Hypothalamus (tissue), 51 donors: ENCODE measurements at places on chromosomes 3 and 15.

DNA sequence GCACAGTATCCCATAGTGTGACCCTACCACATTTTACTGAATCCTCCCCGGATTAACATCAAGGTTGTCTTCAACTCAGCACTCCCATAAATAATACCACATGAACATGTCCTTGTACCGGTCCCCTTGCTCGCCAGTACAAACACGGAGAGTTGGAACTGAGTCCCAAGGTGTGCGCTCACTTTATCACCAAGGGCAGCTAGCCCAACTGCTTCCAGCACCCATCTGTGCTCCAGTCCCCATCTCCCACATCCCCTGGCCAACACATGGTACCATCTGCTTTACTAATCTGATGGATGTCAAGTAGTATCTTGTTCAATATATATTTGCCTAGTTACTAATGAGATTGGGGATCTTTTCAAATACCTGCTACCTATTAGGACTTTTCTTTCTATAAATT, 64.7 kb downstream of the ISG20 start:
- DNase-seq, result no peak

- DNase-seq, result no peak
Observed at GRCh38 chr3:72289692-72290071, 504.7 kb upstream of the PROK2 start.

GRCh38 chr3:110808630-110809029, 263.0 kb upstream of the NECTIN3 start:
- DNase-seq, result no peak

DNA sequence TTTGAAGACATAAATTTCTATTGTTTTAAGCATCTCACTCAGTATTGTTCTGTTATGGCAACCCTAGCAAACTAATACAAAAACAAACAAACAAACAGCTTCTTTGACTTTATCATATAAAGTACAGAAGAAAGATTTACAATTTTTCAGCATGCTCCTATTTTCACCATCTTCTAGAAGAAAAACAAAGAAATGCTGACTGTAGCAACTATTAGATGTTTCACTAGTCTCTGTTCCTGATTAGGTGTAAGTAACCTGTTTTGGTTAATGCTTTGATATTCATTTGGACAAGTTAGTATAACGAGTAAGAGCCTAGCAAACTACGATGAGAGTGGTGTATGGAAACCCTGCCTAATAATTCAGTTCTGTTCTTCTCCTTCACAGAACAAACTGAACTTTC, 478.5 kb downstream of the NAALADL2 start:
- DNase-seq, result no peak

DNA sequence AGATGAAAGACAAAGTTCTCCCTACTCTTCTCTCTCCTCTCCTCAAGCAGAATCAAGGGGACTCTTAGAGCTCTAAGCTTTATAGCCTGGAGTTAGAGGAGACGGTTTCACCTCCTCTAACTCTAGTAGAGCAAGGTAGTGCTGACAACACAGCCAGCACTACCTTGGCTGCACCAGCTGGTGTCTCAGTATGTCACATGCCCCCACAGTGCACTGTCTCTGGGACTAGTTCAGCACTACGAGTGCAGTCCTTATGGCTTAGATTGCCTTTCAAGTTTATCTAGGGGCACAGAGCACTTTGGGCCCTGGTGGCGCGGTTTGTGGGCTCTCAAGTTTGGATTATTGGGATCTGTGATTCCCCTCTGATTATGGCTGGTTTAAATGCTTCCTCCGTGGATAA, 614.1 kb upstream of the NECTIN3 start:
- no peak for DNase-seq

- DNase-seq, result no peak
Observed at GRCh38 chr3:114558271-114558670, 264.4 kb downstream of the TIGIT start.

DNA sequence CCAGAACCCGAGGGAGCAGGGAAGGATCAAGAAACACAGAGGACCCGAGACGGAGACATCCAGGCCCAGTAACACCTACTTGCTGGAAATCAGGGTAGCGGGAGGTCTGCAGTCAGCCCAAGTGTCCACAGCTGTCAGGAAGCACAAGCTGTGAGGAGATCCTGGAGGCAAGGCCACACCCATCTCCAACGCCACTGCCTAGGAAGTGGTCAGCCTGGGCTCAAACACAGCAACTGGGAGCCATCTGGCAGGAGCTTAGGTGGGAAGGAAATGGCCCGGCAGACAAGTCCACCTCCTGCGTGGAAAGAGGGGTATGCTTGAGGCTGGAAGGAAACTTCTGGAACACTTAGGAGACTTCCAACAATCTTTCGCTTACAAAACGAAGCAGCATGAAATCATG, 407.1 kb downstream of the VPS13C start:
- DNase-seq, result no peak

GRCh38 chr15:64379216-64379960, 1.9 kb downstream of the PCLAF start:
- no peak for DNase-seq

DNA sequence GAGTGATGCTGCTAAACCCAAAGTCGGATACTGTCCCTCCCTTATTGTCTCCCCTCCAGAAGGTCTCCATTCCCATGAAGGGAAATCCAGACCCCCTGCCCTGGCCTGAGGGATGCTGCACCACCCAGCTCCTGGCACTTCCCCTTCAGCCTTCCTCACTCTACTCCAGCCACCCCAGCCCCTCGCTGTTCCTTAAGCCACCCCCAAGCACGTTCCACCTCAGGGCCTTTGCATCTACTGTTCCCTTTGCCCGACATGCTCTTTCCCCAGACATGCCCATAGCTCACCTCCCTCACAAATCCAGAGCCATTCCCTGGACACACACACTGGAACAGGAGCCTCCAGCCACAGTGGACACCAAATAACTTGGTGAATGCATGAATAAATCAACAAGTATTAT, 8.1 kb downstream of the WNT7A start:
- no peak for DNase-seq

GRCh38 chr3:167450195-167450594, 23.6 kb downstream of the SERPINI2 start:
- no peak for DNase-seq

- no peak for DNase-seq
Observed at GRCh38 chr3:69724722-69725435, 14.4 kb upstream of the MITF start.

- DNase-seq, result no peak
Observed at GRCh38 chr15:63497642-63498467, 6.5 kb upstream of the USP3 start.

DNA sequence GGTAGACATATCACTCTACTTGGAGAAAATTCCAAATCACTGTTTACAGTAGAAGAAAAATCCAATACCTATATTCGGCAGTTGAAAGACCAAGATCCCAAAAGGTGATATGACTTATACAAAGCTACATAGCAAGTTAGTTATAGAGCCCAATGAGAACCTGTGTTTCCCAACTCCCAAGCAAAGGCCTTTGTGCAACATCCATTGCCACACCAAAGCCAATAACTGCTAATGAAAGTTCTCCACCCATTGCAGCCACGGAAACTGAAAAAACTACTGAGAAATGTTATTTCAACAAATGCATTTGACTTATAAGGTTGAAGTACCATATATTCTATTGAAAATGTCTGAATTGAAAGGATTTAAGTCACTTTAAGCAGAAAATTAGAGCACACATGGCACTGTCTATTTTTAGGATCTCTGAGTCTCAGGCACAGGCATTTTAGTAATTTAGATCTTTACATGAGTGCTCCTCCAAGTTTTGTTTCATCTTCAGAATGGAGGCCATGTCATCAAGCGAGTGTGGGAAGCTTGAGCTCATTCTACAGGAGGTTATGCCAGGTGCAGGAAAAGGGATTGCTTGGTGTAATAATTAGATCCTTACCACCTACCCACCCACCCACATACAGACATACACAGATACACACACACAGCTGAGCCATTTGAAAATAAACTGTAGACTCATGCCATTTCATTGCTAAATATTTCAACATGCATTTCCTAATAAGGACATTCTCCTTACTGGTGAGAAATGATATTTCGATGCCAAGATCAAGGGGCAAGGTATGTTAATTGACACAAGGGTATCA, 19.7 kb upstream of the ANO10 start:
- no peak for DNase-seq

DNA sequence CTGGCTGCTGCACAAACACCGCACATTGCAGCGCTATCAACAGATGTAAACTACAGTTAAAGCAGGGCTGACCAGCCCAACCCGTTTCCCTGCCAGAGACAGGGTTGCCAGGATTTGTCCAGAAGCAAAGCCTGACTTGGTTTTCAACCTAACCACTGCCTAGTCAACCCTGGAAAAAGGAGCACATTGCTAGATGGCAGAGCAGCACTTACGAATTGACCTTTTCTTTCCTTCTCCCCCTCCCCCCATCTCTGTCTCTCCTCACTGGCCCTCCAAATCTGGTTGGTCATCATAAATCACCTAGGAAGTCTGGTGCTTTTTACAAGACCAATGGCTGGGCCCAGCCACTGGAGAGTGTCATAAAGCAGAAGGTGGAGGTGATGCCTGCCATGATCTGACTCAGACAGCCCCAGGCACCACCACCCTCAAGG, 51.3 kb downstream of the ABCC5 start:
- no peak for DNase-seq

GRCh38 chr15:62644216-62644888, 398.2 kb upstream of the TPM1 start:
- no peak for DNase-seq

- no peak for DNase-seq
Observed at GRCh38 chr3:30418443-30418842, 188.0 kb upstream of the TGFBR2 start.

DNA sequence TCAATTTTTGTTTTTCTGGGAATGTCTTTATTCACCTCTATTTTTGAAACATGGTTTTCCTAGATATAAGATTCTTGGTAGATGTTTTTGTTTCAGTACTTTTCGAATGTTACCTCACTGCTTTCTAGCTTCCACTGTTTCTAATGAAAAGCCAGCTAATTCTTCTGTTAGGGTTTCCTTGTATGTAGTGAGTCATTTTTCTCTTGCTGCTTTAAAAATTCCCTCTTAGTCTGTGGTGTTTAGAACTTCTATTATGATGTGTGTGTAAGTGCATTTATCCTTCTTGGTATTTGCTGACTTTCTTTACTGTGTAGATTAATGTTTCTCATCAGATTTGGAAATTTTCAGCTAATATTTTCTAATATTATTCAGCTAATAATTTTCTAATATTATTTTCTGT, 151.1 kb upstream of the OSTN start:
- no peak for DNase-seq

DNA sequence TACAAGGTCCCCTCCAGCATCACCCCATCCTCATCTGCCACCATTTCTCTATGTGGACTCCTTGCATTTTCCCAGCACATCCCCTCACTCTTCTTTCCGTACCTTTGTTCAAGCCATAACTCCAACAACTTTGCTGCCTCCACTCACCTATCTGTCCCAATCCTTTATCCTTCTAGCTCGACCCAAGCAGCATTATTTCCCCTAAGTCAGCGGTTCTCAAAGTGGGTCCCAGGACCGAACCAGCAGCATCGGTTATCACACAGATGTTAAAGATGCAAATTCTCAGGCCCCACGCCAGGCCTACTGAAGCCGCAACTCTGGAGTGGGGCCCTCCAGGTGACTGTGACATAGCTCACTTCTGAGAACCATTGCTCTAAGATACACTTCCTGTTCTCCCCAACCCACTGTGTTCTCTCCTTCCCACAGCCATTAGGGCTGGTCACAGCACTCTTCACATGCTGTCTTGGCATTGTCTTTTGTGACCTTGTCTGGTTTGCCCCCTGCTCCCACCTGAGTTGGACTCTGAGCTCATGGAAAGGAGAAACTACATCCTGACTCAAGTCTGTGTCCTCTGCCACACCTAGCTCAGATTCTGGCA, 56.2 kb downstream of the AAGAB start:
- DNase-seq, result no peak

- DNase-seq, result no peak
Observed at GRCh38 chr3:141790171-141790570, 27.0 kb downstream of the GRK7 start.
